ENCODE measurements at places on chromosomes 7 and 10.

DNA sequence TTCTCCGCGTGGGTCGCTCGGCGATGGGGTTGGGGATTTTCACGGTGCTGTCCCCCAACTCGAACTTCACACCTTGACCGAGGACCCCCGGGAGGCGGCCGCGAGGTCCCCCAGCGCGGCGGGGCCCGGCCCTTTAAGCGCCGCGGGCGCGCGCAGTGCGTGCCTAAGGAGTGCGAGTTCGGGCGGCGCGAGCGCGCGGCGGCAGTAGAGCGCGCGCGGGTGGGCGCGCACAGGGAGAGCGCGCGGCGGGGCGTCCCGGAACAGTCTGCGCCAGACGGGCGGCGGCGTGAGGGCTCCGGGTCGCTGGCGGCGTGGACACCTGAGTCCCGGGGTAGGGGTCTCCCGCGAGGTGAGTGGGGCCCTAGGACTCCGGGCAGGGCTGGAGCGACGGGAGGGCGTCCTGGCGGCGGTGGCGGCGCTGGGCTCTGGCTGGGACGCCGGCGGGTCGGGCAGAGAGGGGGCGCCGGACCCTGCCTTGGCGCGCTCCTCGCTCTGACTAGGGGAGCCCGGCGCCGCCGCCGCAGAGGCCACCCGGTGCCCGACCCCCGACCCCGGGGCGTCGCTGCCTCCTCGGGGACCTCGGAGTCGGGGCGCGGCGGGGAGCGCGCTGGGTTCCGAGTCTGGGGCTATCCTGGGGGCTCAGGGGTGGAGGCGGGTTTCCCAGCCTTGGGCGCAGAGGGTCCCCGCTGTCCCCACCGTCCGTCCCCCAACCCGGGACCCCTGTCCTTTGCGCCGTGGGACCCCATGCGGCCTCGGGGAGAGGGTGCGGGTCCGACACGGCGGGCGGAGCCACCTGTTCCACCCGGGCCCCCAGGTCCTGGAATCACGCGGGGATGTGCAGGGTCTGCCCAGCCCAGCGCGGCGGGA, at the start of gene PROSER2:
PROSER2 (plus strand) TSS at position 235 of the 867 bp plus-strand sequence. CDS start 28,722 bp downstream, outside the sequence.
- peak; percentile 59 for DNase-seq

GRCh38 chr7:107180378-107180777, 11.6 kb downstream of the HBP1 start:
- no peak for DNase-seq

GRCh38 chr7:92827464-92828120, 8.8 kb downstream of the CDK6 start:
- DNase-seq: no peak

DNA sequence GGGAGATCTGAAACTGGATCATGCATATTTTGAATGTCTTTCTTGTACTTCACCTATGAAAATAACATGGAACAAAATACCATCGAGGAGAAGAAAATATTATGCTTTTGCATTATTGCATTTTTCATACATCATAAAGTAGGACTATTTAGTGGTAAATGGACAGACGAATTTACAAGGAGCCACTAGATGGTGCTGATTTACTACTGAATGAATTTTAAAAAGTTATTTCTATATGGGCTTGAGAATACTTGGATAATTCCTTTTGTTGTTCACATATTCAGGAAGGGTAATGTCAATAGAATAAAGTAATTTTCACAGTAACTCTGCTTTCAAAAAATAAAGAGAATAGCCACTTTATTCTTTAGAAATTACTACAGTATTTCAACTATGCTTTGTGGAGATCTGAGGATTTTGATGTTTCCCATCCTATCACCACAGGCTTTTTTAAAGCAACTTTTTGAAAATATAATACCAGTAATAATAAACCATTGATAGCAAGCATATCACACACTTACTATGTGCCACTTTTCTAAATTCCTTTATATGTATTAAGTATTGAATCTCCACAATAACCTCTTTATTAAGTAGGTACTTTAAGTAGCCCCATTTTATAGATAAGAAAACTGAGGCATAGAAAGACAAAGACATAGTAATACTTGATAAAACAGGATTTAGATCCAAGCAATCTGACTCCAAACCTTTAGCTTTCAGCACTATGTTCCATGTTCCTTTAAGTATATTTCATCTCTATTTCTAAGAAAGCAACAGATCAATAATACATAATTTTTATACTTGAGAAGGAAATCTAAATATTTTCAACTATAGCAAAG, 38.6 kb downstream of the NEBL start:
- DNase-seq: peak; percentile 25

GRCh38 chr10:75461672-75462649, 30.5 kb downstream of the LRMDA start:
- no peak for DNase-seq

DNA sequence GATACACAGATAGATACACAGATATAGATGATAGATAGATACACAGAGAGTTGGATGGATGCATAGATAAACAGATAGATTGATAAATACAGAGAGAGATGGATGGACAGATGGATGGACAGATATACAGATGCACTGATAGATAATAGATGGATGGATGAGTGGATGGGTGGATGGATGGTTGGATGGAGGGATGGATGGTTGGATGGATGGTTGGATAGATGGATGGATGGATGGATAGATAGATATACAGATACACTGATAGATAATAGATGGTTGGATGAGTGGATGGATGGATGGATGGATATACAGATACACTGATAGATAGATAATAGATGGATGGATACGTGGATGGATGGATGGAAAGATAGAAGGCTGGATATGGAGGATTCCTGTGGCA, 290.0 kb upstream of the SHH start:
- no peak for DNase-seq

DNA sequence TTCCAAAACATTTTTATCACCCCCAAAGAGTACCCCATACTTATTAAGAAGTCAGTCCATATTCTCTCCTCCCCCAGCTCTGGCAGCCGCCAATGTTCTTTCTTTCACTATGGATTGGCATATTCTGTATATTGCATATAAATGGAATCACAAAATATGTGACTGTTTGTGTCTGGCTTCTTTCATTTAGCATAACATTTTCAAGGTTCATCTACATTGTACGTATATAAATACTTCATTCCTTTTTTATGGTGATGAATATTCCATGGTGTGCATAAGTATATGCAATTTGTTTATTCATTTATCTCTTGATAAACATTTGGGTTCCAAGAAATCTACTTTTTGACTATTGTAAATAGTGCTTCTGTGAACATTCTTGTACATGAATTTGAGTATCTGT, 653.1 kb downstream of the XPNPEP1 start:
- no peak for DNase-seq

- no peak for DNase-seq
Measured at GRCh38 chr7:28893888-28894287, 64.2 kb downstream of the TRIL start.

- DNase-seq: no peak
Measured at GRCh38 chr10:70328967-70329366, 45.2 kb upstream of the NPFFR1 start.

- DNase-seq: peak; percentile 66
Measured at GRCh38 chr7:71325151-71325550, 193.2 kb downstream of the GALNT17 start.

DNA sequence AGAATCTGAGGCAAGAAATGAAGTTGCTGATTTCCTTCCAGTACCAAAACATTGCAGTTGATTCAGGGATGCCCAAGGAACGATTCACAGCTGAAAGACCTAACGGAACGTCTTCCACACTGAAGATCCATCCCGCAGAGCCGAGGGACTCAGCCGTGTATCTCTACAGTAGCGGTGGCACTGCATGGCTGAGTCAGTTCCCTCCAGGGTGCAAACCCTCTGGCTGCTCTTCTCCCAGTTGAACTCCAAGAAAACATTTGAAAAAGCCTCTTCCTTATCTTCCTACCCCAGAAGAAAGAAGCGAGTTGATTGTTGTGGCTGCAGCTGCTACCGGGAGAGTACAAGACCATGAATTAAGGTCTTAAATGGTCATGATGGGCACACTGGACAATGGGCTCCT, 147.1 kb upstream of the PRSS1 start:
- DNase-seq: no peak

GRCh38 chr7:471866-472639, 47.6 kb downstream of the PDGFA start:
- DNase-seq: peak; percentile 44

- no peak for DNase-seq
Measured at GRCh38 chr10:76626386-76626785, 1011.2 kb downstream of the KCNMA1 start.

GRCh38 chr10:73634421-73634820, 6.9 kb downstream of the MYOZ1 start:
- no peak for DNase-seq

- DNase-seq: peak; percentile 85
Measured at GRCh38 chr7:151782598-151783448, 94.1 kb downstream of the PRKAG2 start.

- peak; percentile 48 for DNase-seq
Measured at GRCh38 chr7:22174574-22174953, 182.4 kb downstream of the RAPGEF5 start.

DNA sequence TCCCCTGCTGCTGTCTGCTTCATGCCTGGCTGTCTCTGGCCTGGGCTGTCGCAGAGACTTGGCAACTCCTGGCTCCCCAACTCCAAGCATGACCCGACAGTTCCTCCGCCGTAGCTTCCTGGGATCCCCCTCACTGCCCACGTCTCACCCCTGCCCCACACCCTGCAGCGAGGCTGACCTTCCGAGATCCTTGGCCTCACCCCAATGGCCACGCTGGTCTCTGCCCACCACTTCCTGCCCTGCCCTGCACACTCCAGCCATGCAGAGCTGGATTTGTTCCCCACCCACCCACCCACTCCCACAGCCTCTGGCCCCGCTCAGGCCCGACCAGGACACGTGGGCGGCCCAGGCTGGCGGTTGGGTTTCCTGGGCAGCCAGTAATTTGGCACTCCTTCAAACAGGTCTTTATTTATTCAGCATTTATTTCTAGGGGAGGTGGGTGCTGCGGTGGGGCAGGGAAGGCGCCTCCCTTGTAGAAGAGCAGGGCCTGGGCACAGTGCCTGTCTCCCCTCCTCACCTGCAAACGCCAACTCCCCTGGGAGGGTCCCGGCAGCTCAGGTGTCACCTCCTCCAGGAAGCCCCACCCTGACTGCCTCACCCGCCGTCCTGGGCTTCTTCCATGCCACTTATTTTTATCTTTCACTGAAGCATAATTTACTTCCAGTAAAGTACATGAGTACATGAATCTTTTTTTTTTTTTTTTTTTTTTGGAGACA, 25.5 kb downstream of the GTF2IRD1 start:
- no peak for DNase-seq

- no peak for DNase-seq
Measured at GRCh38 chr10:24213881-24214280, 4.9 kb downstream of the KIAA1217 start.

GRCh38 chr7:149237502-149237901, 1.9 kb upstream of the ZNF212 start:
- no peak for DNase-seq

DNA sequence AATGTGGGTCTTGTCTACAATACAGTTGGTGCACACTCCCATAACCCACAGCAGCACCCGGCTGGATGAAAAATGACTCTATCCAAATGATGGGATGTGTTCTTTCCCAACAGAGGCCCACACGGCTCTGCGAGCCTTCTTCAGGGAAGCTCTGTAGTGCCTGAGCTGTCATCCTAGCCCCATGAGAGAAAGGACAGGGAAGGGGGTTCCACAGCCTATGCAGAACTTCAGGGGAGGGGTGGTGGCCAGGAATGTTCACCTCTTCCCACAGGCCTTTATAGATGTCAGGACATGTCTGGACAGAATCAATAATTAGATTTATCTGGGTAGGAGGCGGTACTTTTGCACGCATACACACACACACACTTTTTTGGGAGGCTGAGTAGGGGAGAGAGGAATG, 109.0 kb downstream of the JCAD start:
- DNase-seq: no peak

- no peak for DNase-seq
Measured at GRCh38 chr10:14349081-14349480, 18.4 kb upstream of the FRMD4A start.

- no peak for DNase-seq
Measured at GRCh38 chr10:66928776-66929175, 2.9 kb downstream of the LRRTM3 start.

GRCh38 chr10:69005704-69006485, 17.3 kb downstream of the KIFBP start:
- DNase-seq: no peak

- DNase-seq: no peak
Measured at GRCh38 chr10:70564901-70565351, 37.6 kb downstream of the PRF1 start.

DNA sequence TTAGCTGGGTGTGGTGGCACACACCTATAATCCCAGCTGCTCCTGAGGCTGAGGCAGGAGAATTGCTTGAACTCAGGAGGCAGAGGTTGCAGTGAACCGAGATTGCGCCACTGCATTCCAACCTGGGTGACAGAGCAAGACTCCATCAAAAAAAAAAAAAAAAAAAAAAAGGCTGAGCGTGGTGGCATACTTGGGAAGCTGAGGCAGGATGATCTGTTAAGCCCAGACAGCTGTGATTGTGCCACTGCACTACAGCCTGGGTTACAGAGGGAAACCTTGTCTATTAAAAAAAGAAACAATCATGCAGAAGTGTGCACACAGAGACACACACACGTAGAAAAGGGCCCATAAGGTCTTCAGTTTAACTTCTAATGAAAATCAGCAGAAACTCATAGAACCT, 150.6 kb downstream of the TPST1 start:
- DNase-seq: no peak

DNA sequence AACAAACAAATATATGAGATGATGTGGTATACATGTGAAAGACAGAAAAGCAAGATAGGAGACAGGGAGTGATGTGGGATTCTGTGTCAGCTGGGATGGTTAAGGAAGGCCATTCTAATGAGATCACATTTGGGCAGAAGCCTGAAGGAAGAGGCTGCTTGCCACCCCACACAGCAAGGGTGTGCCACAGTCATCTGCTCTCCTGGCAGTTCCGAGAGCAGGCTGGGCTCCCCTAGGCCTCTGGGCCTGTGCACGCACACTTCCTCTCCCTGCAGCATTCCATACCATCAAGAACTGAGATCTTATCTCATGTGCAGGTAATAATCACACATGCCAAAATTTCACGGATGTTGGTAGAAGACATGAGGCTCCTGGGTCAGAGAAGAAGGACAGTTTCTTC, 43.1 kb downstream of the SYPL1 start:
- no peak for DNase-seq

DNA sequence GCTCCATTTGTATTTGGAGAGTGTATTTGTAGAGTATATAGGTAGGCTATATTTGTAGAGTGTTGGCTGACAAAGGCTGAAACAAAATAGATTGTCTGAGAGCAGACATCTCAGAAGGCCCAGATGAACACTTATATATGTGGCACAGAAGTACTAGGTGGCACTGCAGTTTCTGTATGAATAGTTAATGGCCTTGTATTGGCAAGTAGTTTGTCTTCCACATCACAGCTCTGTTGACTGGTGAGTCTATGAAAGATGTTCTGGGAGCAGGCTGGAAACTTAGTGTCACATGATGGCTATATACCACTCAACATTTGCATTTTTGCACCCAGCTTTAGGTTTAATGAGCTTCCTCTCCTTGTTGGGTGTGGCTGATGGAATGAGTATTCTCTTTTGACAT, 51.9 kb downstream of the CCNY start:
- no peak for DNase-seq

GRCh38 chr10:127308031-127308430, 111.6 kb upstream of the INSYN2A start:
- no peak for DNase-seq

All from mesendoderm (in vitro differentiated cells).